ENCODE measurements at places on chromosomes 16 and 17.

DNA sequence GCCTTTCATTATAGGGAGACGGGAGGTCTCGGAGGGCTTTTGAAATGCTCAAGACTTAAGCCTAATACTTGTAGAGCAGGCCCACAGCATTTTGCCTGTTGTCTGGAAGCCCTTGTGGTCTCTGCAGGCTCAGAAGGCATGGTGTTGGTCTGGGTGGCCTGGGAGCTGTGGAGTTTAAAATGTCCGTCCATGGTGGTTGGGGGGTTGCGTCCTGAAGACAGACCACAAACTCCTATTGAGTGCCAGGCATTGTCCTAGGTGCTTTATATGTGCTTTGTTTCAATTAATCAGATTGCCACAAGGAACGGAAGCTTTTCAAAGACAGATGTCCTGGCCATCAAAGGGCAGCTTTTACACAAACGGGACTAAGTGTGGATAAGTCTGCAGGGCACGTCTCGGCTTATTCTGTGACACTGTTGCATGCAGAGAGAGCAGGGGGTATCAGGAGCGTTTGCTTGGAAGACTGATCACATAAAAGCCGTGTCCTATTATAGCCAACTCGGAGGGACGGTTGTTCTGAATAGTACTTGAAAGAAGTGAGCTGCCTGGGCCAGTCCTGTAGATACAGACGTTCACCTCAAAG, 7.8 kb downstream of the NTN1 start:
- DNase-seq: no peak

GRCh38 chr17:42750739-42751344, 6.0 kb upstream of the EZH1 start:
- no peak for DNase-seq

GRCh38 chr17:11142231-11142630, 98.8 kb upstream of the SHISA6 start:
- DNase-seq: no peak

DNA sequence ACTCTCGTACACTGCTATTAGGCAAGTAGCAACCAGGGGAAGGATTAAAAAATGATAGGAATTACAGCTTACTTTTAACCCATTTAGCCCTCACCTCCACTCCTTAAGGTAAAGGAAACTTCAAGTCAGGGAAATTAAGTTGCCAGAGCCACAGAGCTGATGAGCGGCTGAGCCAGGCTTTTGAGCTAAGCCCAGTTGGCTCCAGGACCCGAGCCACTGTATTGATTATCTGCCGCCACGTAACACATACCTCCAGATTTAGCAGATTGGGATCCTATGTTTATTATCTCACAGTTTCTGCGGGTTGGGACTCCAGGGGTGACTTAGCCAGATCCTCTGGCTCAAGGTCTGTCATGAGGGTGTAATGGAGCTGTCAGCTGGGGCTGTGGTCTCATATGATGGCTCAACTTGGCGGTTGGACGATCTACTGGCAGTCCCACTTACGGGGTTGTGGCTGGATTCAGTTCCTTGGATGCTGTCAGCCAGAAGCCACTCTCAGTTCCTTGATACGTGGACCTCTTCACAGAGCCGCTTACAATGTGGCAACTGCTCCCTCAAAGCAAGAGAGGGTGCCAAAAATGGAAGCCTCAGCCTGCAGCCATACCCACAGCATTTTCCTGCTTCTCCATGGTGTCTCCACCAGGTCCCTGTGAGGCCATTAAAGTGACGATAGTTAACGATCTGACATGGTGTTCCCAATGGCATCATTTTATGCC, 57.3 kb downstream of the TMEM186 start:
- no peak for DNase-seq

DNA sequence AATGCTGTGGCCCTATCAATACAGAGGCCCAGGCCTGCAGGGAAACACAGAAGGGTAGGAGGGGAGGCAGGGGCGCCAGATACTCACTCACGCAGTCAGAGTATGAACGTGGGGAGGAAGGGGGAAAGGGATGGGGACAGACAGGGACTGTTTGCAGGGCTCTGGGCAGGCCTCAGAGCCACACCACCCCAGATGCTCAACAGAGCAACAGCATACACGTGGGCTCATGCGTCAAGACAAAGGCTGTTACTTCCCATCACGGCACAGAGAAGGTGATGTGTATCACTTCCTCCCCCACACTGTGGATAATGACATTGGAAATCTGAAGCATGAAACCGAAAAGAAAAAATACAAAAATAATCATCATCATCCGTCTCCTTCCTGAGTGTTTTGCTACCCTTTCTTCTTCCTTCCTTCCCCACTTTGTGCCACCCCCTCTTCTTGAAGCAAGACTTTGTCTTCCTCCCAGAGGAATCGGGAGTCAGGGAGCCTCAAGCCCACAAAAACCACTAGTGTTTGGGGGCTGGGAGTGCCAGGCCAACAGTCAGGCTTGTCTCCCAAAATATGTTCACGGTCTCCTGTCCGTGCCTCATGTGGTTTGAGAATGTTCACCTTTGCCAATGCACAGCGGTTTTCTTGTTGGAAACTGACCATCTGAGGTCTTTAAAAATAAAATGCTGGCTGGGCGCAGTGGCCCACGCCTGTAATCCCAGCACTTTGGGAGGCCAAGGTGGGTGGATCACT, 20.1 kb downstream of the SLC39A11 start:
- no peak for DNase-seq

DNA sequence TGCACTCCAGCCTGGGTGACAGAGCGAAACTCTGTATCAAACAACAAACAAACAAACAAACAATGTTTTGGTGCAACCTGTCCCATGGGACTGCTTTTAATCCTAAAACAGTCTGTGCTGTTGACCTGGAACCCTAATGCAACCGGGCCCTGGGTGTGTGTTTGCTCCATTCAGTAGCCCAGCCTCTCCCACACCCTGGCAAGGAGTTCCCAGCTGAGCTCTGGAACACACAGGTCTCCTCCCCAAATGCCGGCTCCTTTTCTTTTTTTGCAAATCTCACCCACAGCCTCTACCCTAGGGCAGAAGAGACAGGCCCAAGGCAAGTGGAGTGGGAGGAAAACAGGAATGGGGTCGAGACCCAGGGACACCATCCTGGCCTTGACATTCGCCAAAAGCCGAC, 29.8 kb upstream of the RASD1 start:
- DNase-seq: no peak

GRCh38 chr16:84240455-84240854, 643 bp upstream of the KCNG4 start:
- DNase-seq: no peak

DNA sequence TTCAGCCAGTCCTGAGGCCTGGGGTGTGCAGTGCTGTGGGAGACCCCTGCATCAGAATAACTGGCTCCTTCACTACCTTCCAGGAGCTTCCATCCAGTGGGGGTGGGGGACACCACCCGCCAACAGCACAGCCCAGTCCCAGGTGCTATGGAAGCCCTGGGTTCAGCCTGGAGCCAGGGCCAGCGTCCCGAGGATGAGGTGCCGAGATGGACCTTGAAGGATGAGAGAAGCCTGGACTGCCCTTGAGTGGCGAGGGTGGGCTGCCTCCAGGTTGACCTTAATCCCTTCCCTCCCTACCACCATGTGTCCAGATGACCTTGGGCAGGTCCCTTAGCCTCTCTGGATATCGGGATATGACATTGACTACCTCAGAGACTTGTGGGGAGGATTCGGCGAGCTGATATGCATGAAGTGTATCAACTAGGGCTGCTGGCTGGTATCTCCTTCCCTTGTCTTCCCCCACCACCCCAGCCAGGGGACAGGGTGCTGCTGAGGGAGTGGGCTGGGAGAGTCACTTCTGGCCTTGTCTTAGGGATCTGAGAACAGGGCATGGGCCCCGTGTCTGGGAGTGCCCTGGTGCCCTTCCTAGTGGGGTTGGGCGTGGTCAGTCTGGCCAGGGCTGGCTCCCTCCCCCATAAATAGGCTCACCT, 14.2 kb upstream of the LASP1NB start:
- DNase-seq: no peak
